ENCODE measurements at places on chromosomes 5 and 9.
A peak's percentile ranks its signal among the peaks of the same experiment; 100 is the strongest.

- no peak for DNase-seq
Observed at GRCh38 chr9:131068076-131068816, 28.1 kb upstream of the AIF1L start.

DNA sequence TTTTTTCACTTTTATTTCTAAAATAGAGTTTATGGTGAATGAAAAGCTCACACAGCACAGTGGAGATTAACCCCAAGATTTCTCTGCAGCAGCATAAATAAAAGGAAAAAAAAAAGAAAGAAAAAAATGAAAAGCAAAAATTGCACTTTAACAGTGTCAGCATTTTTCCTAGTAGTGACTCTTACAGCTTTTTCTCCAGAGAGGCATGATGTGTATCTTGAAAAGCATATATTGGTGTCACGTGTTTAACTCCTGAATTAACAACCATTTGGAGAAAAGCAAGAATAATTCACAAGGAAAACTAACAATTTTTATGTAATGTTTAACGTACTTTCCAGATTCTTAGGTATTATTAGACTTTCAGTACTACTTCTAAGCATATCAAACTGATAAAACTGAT, 67.9 kb downstream of the ADGRV1 start:
- no peak for DNase-seq

DNA sequence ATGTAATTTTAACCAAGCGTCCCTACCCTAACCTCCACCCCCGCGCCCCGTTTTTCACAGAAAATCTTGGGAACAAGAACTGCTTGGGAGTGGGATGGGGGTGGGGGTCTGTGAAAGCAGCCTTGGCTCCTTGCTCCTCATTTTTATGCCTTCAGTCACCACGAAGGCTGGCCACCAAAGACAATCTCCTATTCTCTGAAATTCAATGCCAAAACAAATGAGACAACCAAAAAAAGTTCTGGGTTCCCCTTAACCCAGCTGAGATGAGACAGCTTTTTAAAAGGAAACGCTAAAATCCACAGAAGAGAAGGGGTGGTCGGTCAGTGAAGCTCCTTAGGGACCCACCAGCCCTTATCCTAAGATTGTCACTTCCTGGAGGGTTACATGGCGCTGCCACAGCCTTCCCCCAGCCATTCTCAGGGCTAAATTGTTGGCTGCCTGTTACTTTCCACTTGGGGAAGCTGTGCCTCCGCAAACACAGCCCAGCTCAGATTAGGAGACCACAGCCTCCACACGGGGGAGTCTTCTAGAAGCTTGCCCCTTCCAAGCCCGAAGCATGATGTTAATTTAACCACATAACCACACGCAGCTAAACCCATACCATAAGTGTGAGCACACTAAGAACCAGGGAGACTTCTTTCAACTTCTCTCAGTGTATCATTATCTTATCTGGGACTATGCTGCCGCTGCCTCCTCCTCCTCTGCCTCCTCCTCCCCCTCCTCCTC, 136.3 kb downstream of the FOXD1 start:
- DNase-seq: no peak

DNA sequence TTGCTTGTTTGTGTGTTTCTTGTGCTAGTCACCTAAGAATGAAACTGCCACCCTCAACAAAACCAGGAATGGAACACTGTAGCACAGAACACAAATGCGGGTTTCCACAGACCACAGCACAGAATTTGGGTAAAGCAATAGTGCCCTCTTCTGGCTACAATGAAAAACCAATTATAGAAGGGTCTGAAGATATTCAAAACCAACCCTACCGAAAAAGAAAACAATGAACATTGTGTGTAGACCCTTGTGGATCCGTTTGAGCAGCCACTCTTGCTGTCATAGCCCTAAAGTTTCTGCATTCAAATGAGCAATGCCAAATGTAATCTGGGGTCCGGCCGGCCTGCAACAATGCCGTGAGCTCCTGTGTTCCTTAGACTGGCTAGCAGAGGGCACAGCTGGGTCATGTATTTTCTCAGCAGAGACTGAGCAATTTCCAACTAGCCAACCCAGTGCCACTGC, 8.3 kb upstream of the ENC1 start:
- peak; percentile 61 for DNase-seq

GRCh38 chr5:126973193-126973592, 57.2 kb downstream of the MARCHF3 start:
- peak; percentile 13 for DNase-seq

- no peak for DNase-seq
Observed at GRCh38 chr9:89080193-89080592, 88.9 kb downstream of the S1PR3 start.

DNA sequence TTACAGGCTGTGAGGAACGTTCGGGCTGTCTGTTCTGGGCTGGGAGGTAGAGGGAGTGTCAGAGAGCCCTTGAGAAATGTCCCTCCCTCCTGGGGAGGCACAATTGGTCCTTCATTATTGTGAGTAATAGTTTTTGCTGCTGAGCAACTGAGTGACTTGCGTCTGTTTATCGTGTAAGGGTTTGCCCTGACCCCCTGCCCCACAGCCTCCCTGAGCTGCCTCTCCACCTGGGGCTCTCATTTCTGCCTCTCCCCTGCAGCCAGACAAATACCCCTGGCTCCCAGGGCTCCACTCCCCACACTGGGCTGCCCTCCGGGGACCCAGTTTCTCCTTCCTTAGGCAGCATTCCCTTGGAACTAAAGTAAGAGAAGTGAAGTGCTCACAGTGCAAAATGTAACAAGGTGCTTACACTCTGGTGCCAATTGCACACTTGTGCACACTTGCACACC, 174.9 kb upstream of the MVB12B start:
- DNase-seq: no peak

GRCh38 chr9:6802926-6803325, 45.2 kb downstream of the KDM4C start:
- DNase-seq: no peak

GRCh38 chr5:88734191-88734640, 148.8 kb downstream of the MEF2C start:
- peak; percentile 77 for DNase-seq

DNA sequence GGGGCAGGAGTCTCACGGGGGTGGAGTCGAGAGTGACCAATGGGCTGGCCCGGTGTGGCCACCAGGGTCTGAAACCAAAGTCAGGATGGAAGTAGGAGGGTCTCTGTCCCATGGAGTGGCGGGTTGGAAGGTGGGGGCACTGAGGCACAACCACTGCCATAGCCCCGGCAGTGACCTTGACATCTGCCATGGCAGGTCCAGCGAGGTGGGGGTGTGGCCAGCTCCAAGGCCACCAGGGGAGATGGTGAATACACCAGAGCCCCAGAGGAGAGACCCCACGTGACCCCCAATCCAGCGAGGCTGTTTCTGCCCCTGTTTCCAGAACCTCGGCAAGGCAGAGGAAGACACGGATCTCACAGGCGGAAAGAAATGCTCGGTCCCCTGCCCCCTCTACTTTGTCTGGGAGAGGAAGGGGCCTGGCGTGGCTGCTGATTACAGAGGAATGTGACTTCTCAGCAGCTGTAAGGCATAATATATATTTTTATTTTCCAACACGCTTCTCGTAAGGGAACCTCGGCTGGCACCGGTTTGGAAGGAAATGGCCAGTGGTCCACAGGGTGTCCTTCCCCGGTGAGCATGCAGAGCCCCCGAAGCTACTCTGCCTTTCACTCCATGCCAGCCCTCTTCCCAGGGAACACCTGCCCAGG, 105.7 kb upstream of the SARDH start:
- no peak for DNase-seq

- DNase-seq: no peak
Observed at GRCh38 chr5:54851449-54851848, 133.9 kb downstream of the ESM1 start.

DNA sequence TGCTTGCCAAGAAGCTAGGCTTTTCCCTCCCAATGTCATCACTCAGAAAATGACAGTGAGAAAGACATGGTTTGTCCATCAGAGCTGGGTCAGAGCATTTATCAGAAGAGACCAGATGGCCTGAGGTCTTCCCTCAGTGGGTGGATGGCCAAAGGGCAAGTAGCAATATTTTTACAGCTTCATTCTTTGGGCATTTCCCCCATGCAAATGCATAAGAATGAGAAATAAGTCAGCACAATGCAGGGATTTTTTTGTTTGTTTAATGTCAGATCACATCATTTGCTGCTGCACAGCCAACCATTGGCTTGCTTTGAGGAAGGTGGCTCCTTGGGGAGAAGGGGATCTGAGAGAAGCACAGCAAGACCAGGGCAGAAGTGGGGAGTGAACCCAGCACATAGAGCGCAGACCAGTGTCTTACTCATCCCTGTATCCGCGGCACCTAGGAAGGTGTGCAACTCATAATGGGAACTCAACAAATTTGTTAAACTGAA, 209.6 kb downstream of the SEMA6A start:
- no peak for DNase-seq

DNA sequence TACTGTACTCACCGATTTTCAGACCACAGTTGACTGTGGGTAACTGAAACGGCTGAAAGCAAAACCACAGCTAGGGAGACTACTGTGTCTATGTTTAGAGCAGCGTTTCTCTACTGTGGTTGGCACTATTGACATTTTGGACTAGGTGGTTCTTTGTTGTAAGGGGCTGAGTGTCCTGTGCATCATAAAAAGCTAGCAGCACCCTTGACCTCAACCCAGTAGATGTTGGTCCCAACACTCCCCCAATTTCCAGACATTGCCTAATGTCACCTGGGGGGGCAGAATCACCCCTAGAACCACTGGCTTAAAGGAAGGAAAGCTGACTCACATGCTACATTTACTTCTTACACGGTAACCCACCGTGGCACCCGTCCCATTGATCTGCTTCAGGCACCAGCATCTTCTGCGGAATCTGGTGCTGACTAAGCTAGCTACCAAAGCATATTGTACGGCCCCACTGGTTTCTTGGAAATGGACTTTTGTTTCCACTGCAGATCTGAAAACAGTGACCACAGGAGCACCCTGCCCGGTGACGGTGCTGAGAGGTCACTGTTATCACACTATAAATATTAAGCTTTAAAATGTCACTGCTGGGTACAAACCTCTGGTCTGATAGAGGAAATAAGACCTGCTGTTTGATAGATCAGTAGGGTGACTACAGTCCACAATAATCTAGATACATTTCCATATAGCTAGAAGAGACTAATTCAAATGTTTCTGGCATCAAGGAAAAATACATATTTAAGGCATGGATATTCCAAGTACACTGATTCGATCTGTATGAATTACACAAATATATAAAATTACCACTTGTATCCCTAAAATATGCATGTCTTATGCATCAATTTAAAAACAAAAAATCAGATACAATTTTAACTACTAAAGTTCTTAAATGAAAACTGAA, 151.4 kb downstream of the HSD17B3 start:
- DNase-seq: no peak

Data from inflammatory macrophage treated with lipopolysaccharide for 4 hours (primary cell).